Neural progenitor cell (in vitro differentiated cells): ENCODE measurements at places on chromosomes 4 and X. TPM values are rescaled to one million over a fixed set of nuclear protein-coding genes. Genes with fewer than 3 reads are reported as not detected.
A peak's percentile ranks its signal among the peaks of the same experiment; 100 is the strongest.

The ABCE1 gene
- total RNA-seq = 99.2 and 148 TPM in 2 replicates

The UGT2B15 gene
- not detected in 2 replicates for total RNA-seq

DNA sequence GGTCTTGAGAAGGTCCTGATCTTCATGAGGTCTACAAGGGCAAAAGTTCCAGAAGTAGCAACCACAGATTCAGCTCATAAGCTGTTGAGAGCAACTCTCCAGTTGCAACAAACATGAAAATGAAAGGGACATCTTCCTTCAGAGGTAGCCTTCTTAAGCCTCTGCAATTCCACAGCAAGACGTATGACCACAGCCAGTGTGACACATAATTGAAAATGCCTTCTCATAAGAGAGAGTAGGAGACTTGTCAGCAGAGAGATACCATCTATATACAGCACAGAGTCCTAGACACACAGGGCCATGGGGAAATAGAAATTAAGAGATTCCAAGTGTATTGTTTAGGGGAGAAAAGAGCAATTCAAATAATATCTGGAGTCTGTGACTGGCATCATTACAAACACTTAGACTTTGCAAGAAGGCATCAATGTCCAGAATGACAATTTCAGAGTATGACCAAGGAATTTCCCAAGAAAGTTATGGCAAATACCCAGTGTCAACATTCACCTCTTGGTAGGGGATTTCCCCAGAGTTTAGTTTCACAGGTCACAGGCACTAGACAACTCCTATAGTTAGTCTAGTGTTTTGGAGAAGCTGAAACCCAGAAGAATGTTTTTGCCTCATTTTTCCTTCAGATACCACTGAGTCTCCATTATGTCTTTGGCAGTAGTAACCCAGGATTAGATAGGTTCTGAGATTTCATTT is 340.3 kb downstream of the ZNF674 start:
- no peak for DNase-seq
- no peak overlapping the region for H3K4me3 ChIP-seq
- H3K36me3 ChIP-seq = no peaks in the 10 kb centered on the region
- no peaks in the 10 kb centered on the region for H3K27me3 ChIP-seq
- peaks cover 6% of the 10 kb centered on the region for H3K4me1 ChIP-seq

- peak; percentile 54 for DNase-seq
- H3K27me3 ChIP-seq = no peaks in the 10 kb centered on the region
- H3K4me1 ChIP-seq = peaks cover 26% of the 10 kb centered on the region
- H3K4me3 ChIP-seq = no peak overlapping the region
- no peak overlapping the region for H3K27ac ChIP-seq
- no peaks in the 10 kb centered on the region for H3K36me3 ChIP-seq
Observed at GRCh38 chrX:42818151-42818921, 40.4 kb upstream of the PPP1R2C start.
